ENCODE measurements at places on chromosomes 2 and 18.

- DNase-seq = no peak
Observed at GRCh38 chr18:57057890-57058289, 89.0 kb upstream of the BOD1L2 start.

GRCh38 chr2:68448671-68449653 lies 18.1 kb downstream of the FBXO48 start:
- no peak for DNase-seq

GRCh38 chr2:229611360-229611759 lies 103.0 kb downstream of the DNER start:
- DNase-seq = no peak

- DNase-seq = no peak
Observed at GRCh38 chr2:68463287-68463877, 3.7 kb downstream of the FBXO48 start.

- DNase-seq = no peak
Observed at GRCh38 chr2:64840426-64840881, 148.7 kb upstream of the SLC1A4 start.

DNA sequence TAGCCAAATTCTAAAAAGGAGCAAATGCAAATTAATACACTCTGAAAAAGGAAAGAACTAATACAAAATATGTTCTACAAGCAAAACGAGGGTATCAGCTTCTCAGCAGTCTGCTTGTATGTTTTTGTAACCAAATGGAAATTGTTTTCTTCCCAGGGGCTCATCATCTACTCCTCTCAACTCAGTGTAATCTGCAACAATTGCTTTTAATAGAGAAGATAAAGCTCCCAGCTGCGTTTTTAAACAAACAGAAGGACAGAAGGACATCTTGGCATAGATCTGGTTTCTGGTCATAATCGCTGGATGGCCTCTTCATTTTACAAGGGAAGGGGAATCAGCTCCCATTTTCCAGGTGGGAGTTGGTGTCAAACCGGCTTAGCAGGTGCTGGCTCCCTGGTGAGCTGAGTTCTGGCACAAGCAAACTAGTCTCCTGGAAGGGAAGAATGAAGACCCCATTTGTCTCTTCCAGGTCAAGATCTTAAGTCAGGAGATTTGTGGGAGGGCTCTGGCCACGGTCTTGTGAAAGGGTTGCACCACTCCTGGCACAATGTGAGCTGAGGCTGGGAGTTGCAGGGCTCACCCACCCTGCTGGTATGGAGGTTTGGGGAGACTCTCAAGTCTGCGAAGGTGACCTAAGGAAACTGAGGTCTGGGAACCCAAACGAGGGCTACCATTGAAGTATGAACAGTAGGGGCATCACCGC lies 41.6 kb downstream of the NPPC start:
- no peak for DNase-seq

GRCh38 chr18:55405475-55405874 lies 182.5 kb downstream of the TCF4 start:
- no peak for DNase-seq

DNA sequence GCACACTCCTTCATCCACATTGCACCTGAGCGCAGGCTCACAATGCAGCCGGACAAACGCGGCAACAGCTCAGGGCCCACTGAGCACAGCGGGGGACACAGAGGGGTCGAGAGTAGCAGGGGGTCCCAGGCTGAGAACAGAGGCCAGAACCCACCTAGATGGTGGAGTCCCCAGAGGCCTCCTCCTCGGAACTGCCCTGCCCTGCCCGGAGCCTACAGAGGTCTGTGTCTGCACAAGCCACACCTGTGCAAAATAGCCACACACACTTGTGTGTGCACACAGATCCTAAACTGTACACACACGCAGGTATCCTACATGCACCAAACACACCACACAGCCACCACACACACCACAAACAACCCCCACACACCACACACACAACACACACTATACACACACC lies 72.8 kb downstream of the TMEM18 start:
- DNase-seq = no peak

GRCh38 chr2:48723129-48723528 lies 32.4 kb downstream of the LHCGR start:
- DNase-seq = no peak

DNA sequence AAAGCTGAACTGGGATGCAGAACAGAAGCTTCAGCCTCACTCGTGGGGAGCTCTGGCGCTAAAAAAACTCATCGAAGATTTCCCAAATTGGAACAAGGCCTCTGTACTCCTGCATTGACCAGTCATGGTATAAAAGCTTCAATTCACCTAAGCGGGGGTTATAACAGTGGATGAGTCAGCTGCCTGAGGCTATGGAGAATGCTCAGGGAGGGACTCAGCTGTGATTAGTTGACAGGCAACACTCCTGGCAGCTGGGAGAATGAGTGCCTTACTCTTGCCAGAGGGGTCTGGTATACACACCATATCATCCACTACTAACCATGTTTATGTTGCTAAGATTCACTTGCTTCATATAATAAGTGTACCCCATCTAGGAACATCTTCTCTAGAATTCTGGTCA lies 350.6 kb upstream of the VRK2 start:
- DNase-seq = no peak

- DNase-seq = no peak
Observed at GRCh38 chr18:48408727-48409590, at the start of gene ZBTB7C. ZBTB7C (minus strand) TSS chr18:48409383.

DNA sequence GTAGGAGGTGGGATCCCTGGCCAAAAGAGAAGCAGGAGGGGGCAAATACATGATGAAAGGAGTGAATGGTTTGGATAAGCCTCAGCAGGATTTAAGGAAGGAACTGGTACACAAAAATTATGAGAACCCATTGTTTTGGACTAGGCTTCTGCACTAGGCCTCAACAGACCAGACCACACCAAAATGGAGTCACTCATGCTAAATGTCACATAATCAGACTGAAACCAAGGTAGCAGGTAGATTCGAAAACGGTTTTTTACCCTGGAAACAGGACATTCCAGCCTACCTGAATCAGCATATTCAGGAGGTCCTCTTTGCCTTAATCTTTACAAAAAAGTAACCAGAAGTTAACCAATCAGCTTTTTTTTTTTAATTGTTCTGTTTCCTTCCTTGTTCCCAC lies 49.4 kb upstream of the CDCA7 start:
- DNase-seq = no peak

GRCh38 chr18:46624127-46624526 lies 32.9 kb downstream of the LOXHD1 start:
- DNase-seq = no peak

DNA sequence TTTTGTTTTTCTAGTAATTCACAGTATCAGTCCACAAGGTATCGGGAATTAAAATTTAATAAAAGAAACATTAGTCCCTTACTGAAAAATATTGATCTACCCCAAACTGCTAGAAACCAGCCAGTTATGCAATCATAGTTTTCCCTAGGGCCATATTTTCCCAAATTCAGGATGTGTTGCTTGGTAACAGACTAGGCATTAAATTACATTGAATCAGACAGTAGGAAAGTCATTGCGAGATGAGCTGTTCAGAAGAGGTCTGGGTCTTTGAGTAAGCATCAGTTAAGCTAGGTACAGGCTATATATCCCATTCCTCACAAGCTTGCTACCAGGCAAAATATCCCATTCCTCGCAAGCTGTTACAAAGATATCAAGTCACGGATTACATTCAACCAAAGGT lies 123.0 kb upstream of the CCDC150 start:
- no peak for DNase-seq

DNA sequence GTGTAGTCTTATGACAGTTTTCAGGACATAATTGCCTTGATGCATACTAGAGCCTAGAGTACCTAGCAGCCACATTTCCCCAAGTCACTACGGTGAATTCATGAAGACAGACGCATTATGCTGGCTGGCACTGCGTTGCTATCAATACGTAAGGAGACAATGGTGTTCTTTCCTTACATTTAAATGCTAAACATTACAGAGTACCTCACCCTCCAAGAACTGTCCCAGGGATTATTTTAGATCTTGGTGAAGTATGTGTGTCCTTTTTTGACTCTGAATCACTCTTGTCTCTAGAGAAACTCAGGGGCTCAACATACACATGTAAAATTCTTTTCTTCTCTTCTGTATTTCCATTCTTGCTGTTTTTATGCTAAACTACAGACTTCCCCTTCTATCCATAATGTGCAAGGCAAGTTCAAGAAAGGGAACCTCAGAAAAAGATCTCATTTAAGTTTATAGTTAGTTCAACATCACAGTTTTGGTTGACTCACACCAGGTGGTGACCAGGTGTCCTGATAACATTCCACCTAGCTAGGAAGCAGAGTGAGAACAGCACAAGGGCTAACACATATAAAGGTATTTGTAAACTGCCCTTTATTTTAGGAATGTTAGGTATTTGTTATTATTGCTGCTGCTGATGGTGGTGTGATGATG lies 212.4 kb upstream of the HNRNPA3 start:
- DNase-seq = no peak

- no peak for DNase-seq
Observed at GRCh38 chr2:67437114-67437513, 40.0 kb downstream of the ETAA1 start.

DNA sequence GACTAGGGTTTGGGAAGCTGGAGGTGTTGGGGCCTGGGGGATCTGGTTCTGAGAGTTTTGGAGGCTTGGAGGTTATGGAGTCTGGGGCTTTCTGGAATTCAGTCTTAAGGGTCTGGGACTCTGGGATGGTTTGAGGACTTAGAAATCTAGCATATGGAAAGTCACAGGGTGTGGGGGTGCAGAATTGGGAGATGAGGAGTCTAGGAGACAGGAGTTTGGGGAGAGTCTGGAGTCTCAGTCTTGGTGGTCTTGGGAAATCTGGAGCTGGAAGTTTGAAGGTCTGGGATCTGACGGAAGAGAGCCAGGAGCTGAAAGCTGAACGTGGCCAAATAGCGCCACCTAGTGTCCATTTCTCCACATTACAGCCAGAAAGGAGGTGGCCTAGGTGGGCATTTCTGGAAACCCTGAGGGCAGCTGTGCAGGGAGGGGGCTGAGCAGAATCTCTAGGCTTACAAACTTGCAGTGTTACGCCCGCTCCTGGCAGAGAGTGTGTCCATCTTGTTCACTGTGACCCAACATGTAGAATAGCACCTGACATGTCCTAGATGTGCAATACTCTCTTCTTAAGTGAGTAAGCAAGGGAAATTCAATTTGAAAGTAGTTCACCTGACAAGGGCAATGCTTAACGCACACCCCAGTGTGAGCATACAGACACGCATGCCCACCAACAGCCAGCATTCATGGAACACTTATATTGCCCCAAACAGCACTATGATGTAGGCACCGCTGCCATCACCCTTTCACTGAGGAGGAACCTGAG lies 204.8 kb downstream of the TFCP2L1 start:
- no peak for DNase-seq

DNA sequence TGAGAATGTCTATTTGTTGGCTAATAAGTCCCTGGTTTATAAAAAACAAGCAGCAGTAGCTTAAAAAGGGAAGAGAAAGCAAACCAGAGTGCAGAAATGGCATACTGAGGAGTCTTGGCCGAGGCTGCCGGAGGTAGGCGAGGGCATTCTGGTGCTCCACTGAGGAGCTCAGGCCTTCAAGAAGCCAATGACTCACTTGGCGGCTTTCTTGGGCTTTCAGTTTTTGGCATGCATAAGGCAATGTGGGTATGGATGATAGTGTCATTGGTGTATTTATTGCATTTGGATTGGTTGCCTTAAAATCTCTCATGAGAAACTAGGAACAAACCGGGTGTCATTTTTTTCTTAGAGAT lies 119.6 kb upstream of the ARL5A start:
- no peak for DNase-seq

DNA sequence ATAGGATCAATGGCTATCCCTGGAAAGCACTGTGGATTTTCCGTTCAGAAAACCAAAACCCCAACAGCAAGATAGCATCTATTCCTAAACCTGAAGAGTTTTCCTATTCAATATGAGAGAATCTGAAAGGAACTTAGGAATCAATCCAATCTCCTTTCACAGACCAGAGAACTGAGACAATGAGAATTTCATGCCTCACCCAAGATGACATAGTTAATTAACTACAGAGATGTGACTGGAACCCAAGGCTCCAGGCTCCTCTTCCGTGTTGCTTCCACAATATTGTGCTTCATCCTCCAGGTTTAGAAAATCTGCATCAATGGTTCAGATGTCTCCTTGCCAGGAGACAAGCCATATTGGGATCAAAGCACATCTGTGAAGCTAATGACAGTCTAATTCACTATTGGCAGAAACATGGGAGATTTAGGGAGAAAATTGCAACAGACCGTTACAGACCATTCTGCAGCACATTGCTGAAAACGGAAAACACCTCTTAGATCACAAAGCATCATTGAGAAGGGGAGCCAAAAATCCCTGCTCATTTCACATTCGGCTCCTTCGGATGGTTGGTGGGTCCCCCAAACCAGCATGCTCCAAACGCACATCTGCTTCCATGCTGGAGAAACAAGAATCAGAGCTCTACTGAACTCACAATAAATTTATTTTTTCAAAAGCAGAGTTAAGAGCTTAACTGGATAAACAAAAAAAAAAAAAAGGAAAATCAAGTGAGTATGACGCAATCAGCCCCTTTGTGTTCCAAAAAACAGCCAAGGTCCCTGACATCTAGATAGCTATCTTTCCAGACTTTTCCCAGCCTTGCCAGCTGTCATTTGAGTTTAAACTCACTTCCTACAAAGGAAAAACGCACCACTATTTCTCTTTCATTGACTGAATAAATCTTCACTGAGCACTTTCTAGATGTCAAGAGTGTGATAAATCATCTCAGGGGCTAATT lies 290.3 kb downstream of the C1D start:
- DNase-seq = no peak

GRCh38 chr2:169584005-169584877 lies at the start of gene PPIG:
PPIG (plus strand) TSS chr2:169584351; CDS start chr2:169604042, 19,691 bp downstream.
- peak; percentile 77 for DNase-seq

- DNase-seq = no peak
Observed at GRCh38 chr2:51718881-51719280, 686.9 kb upstream of the NRXN1 start.

DNA sequence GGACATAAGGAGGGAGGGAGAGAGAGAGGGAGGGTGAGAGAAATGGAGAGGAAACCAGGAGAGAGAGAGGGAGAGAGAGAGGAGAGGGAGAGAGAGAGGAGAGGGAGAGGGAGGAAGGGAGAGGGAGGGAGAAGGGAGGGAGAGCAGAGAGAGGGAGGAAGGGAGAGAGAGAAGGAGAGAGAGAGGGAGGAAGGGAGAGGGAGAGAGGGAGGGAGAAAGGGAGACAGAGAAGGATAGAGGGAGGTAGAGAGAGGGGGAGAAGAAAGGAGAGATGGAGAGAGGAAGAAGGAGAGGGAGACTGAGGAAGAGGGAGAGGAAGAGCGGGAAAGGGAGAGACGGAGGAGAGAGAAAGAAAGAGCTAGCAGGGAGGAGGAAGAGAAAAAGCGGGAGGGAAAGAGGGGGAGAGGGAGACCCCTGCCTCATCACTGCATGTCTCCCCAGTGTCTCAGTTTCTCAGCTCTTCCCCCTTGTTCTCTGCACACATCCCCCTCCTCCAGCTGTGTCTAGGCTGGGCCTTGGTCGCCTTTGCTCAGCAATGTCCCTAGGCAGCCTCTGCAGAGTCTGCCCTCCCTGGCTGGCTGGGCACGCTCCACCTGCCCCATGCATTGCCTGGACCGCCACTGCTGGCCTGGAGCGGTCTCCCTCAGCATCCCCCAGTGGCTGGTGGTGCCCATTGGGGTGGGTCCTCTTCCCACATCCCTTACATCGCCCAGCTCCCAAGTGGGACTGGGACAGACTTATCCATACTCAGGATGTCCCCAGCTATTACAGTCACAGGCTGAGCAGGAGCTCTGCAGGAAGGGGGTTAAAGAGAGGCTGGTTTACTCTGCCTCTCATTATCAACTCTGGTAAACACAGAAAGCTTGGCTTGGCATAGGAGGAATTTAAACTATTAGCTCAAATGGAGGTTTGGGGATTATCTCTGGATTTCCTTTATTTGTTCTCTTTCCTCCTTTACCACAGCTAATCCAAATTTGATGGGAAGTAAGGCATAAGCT lies 85.7 kb upstream of the APCDD1 start:
- DNase-seq = no peak

Data from stimulated activated CD8-positive, alpha-beta memory T cell treated with anti-CD3 and anti-CD28 coated beads, Interleukin-15, amount 100 ng/mL, for 48 hours (primary cell).